ENCODE measurements at places on chromosomes 3 and 15.

DNA sequence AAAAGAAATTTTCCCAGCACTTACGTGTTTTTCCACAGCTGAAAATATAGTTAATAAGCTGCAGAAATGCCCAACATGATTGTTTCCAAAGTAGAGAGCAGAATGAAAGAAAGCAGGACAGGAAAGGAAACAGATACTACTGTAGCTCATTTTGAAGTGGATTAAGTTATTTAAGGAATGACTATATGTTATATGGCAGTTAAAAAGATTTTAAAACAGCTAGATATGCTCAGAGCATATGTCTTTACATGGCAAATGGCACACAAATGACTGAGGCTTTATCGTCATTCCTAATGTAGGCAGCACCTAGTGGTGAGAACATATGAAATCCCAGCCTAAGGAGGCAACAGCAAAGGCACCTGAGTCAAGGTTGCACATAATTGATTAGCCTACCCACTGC is 106.6 kb upstream of the SEMA6D start:
- DNase-seq = no peak

GRCh38 chr15:26868029-26868685 is 1.3 kb downstream of the GABRA5 start:
- DNase-seq = no peak

- DNase-seq = no peak
Observed at GRCh38 chr3:131282379-131282778, 99.2 kb upstream of the NUDT16 start.

DNA sequence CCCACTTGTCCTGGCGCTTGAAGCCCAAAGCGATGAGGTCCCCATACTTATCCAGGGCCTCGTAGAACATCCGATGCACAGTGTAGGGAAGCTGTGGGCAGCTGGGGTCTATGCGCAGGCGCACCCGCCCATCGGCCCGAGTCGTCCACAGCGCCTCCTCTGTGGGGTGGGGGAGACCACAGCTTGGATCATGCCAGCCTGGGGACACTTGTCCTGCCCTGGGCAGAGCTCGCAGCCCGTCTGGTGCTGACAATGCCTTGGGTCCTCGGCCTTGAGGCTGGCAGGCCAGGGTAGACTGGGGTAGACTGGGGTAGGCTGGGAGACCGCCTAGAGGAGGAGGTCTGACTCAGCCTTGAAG is 39.8 kb downstream of the ACSBG1 start:
- no peak for DNase-seq

- no peak for DNase-seq
Observed at GRCh38 chr15:50262533-50262932, 3.0 kb downstream of the HDC start.

DNA sequence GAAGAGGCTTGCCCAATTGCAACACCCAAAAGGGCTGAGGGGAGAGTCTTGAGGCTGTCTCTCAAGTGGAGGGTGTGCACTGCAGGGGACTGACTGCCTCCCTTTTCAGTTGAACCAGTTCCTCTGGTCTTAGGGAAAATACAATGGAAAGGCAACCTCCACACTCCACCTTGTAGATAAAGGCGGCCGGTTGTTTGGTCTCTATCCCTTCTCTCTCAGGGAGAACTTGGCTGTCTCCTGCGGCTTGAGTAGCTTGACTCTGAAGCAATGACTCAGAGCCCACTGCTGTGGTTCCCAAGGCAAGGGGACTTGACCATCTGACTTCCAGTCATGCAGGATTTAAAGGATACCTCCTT is 143.2 kb upstream of the UMPS start:
- DNase-seq = no peak

DNA sequence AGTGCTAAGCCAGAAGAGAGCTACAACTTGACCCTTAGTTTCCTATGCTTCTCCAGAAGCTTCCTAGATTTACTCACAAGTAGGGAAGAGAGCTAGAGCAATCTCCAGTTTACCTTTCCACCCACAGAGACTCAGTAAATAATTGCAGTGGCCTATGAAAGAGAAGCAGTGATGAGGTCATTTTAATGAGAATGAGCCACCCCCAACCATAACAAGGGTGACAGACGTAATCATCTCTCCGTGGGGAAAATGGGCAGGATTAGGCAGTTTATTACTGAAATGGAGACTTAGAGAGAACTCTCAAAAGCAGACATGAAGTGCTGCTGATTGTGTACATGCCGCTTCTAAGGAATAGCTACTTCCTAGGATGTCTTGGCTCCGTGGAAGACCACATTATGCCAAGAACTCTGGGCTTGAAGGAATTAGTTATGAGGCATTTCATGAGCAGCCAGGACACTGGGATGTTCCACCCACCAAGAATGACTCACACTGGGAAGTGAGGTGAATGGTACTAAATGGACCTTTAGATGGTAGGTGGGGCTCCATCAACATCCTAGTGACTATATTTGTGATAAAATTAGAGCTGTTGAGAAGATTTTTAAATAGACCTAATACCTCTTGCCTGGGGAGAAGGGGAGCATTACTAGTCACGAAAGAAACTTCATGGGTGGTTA is 160.9 kb downstream of the EDEM1 start:
- no peak for DNase-seq

DNA sequence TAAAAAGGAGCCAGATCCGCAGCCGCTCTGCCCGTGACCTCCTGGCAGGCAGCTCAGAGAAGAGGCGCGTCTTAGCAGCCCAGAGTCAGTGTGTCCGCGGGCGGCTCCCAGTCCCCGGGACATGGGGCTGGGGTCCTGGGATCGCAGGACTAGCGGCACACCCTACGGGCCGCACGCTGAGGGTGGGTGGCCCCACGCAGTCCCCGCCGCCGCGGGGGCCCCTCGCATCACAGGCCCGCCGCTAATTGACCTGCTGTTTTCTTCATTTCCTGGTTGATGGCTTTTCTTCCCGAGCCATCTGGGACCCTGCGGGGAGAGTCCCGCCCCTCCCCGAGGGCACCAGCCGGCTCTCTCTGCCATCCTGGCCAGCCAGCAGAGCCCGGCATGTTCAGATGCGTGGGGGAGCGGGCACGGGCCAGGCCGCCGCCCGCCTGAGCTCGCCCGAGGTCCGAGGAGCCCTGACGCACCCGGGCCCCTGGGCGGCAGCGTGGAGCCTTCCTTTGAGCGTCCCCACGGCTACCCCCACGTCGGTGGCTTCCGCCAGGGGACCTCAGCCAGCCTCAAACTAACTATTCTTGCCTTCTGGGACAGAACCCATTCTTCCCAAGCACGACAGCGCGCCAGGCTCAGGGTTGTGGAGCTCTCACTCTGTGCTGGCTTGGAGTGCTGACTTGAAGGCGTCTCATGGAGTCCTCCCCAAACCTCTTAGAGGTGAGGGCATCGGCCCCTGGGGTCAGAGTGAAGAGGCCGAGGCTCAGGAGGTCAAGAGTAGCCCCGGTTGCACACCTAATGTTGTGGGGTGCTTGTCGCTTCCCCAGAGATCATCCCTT is 34.6 kb upstream of the CACNA2D3 start:
- DNase-seq = no peak

GRCh38 chr3:44729384-44729910 is at the start of gene ZNF501:
Gene ZNF501, plus strand, starts transcription at chr3:44729635. Its CDS starts 4,787 bp downstream, at chr3:44734422.
- peak; percentile 80 for DNase-seq

DNA sequence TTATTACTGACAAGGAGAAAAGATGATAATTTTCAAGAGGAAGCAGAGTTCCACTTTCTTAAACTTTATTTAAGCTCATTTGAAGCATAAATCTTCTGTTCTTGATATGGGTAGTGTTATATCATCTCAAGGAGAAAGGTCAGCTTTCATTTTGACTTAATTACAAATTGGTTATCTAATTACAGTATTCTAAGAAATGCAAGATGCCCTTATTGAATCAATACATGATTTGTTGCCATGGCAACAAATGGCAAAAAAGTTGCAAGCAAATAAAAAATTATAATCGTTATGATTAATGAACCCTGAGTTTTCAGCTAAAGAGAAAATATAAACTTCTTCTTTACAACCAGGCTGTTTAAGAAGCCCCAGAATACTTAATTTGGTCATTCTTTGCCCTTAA is 622.7 kb downstream of the RBMS3 start:
- no peak for DNase-seq

DNA sequence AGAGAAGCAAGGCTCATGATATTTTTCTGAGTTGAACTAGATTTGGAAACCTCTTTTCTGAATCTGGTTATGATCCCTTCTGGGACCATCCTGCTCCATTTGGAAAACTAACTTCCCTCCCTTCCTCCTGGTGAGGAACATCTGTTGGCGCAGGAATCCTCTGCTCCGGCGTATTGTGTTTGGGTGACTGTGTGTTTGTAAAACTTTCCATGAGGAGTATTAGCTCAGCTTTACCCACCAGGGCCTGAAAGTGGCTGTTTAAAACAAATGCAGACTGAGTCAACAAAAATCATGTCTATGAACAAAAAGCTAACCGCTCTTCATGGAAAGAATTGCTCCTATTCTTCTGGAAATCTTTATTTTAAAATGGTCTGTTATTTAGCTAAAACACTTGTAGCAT is 17.7 kb downstream of the STARD9 start:
- DNase-seq = no peak

DNA sequence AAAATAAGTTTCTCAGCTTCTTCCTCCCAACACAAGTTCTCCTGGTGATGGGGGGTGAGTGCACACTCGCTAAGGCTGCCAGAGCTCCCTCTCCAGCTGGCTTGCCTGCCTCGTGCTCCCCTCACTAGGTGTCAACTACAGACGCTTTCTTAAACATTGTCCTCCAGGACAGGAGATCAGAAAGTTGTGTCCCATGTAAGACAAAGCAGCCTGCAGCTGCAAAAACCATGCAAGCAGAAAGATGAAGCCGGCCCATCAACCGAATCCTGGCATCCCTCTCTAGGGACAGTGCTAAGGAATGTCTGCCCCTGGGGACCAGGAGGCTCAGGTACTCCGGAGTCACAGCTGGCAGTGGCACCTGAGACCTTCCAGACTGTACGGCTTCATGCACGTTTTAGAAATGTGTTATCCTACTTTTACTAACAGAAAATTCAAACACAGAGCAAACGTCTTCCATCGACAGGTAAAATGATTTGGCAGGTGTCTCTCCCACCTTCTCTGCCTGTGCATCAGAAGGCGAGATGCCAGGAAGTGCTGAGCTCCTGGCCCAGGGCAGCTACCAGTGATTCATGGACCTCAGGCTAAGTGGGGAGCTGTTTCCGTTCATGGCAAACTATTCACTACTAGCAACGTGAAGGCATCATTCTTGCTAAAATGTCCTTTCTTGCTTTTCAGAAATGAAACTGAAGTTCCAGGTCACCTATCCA is 246.1 kb downstream of the ADAMTS17 start:
- no peak for DNase-seq

DNA sequence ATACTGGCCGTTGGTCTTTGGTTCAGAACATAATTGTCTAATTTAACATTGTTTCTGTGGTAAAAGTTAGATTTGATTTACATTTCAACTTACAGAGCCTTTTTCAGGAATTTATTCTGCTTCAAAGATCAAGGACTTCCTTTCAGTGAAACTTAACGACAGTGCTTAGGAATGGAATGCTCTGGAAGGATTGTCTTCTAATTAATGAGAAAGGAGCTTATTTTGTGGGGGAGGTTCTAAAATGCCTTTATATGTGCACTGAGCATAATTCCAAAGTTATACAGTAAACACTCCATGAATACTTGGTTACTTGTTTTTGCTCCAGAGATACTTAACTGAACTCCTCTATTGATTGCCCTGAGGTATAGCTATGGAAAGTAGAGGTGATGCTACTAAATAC is 75.7 kb downstream of the CACNA1D start:
- DNase-seq = no peak

GRCh38 chr15:98896802-98897732 is 110.5 kb downstream of the PGPEP1L start:
- DNase-seq = no peak

DNA sequence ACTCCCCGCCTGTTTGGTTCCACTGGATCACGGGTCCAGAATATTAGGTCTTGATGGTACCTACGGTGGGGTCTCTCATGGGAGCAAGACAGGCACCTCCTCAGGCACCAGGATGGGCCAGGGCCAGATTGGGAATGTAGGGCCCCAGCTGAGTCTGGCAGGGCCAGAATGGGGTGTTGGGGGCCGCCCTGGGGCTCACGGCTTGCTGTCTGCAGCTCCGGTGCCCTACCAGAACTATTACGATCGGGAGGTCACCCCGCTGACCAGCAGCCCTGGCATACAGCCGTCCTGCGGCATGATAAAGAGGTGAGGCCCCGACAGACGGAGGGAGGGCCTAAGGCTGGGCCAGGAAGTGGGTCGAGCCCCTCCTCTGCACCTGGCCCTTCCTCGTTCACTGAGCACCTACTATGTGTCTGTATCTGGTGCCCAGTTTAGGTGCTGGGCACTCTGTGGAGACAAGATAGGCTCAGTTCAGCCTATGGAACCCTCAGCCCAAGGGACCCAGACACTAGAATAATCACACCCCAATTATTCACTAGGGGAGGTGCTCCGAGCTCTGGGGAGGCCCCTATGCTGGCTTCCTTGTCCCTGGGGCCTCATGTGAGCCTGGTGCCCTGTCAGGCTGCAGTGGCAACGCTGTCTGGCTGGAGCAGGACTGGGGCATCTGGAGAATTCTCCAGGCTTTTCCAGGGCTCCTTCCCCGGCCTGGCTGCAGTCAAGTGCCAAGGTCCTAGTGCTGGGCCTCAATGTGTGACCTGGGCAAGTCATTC is 37.9 kb downstream of the PSTPIP1 start:
- DNase-seq = no peak

DNA sequence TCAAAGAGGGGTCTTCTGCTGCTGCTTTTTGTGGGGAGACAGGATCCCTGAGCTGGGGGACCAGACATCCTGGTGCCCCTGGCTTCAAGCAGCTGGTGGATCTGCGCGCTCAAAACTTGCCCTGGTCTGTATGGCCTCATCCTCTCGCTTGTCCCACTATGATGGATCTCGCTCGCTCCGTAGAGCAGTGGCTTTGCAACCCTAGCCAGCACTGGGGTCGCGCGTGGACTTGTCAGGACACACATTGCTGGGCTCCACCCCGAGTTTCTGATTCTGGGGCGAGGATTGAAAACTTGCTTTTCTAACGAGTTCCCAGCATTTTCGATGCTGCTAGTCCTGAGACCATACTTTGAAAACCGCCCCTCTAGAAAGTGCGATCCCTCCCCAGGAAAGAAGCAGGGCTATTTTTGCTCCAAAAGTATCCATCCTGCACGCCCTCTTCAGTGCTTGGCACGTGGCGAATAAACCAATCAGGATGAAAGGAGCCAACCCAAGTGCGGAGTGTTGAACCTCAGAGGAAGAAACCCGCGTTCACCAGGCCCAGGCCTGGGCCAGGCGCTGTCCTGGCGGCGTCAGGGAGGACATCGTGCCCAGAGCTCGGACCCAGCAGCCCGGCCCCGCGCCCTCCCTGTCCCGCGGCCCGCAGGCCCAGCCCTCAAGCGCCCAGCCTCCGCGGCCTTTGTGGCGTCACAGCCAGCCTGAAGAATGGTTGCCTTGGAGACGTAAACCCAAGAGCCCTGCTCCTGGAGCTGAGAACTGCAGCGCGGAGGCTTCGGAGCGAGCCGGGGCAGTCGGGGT is at the start of gene CFAP100:
CFAP100 (plus strand) TSS at position 731 of the 798 bp plus-strand sequence. CDS start 1,092 bp downstream, outside the sequence.
- no peak for DNase-seq

GRCh38 chr3:113140876-113141275 is 70.5 kb upstream of the BOC start:
- no peak for DNase-seq

DNA sequence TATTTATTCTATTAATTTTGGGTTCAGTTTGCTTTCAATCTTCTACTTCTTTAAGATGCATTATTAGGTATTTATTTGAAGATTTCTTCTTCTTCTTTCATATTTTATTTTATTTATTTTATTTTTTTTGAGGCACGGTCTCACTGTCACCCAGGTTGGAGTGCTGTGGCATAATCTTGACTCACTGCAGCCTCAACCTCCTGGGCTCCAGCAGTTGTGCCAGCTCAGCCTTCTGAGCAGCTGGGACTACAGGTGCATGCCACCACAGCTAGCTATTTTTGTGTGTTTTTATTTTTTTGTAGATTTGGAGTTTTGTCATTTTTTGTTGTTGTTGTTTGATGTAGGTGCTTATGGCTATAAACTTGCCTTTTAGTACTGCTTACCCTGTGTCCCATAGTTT is 543.2 kb upstream of the SGO1 start:
- no peak for DNase-seq
